GM23338 (cell line): ENCODE measurements at places on chromosomes 2 and 18. TPM values are rescaled to one million over a fixed set of nuclear protein-coding genes. Genes with fewer than 3 reads are reported as not detected.
A peak's percentile ranks its signal among the peaks of the same experiment; 100 is the strongest.

GRCh38 chr2:158921599-158922408 is 46.6 kb upstream of the TANC1 start:
- no peak for DNase-seq

DNA sequence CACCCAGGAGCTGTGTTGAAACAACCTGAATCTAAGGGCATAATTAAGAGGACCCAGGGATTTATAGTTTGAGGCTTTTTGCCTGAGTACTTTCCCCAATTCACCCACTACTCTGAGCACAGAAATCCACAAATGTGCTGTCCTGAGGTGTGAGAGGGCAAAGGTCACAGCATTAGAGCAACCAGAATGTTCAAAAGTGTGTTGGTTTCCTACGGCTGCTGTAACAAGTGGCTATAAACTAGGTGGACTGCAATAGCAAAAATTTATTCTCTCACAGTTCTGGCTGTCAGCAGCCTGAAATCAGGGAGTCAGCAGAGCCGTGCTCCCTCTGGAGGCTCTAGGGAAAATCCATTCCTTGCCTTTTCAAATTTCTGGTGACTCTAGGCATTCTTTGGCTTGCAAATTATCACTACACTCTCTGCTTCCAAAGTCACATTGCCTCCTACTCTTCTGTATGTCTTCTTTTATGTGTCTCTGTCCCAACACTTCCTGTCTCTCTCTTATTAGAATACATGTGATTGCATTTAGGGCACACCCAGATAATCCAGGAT is 91.4 kb upstream of the TACR1 start:
- DNase-seq = peak; percentile 58

The ALK gene
- 0.16 and 0.35 TPM in 2 replicates for total RNA-seq

GRCh38 chr18:59788791-59789106 is 91.5 kb upstream of the CCBE1 start:
- no peak for DNase-seq

The CAPG gene
- total RNA-seq = 75.2 and 88.7 TPM in 2 replicates

The EDAR gene
- total RNA-seq = not detected in 2 replicates

The INHBB gene
- 0.16 and 0.21 TPM in 2 replicates for total RNA-seq

- DNase-seq = peak; percentile 8
Observed at GRCh38 chr2:226792155-226792881, 7.3 kb downstream of the IRS1 start.

DNA sequence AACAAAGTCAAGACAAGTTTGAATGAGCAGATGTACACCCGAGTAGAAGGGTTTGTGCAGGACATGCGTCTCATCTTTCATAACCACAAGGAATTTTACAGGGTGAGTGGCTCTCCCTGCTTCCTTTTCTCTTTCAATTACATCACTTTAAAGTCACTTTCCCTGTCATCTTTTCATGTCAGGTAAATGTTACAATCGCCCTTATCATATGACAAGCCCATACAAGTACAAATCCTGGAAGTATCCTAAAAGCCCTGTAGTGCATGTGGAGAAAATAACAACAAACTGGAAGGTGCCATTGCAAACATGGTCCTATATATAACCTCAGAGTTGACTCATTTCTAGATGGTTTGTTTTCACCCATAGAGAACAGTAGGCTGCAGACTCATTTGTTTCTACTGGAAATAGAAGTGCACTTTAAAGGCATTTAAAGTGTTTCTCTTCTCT is 126.0 kb downstream of the SP100 start:
- no peak for DNase-seq

- no peak for DNase-seq
Observed at GRCh38 chr2:85830645-85831044, 58.1 kb downstream of the ST3GAL5 start.

The TMEM214 gene
- 34.2 and 36.5 TPM in 2 replicates for total RNA-seq

DNA sequence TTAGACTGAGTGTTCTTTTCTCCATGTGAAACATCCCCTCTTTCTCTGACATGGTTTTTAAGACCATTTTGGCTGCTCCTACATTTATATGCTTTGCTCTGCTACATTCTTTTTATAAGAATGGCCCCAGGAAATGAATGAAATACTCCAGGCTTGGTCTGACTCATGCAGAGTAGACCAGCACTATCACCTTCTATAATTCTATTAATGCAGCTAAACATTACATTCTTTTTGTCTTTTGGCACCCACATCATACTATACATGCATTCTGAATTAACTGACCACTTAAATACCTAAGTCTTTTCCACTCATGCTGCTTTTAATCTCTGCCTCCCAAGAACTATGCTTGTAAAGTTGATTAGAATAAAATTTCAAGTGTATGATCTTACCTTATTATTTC is 94.1 kb downstream of the AAK1 start:
- no peak for DNase-seq

The IHH gene
- total RNA-seq = not detected in 2 replicates

- no peak for DNase-seq
Observed at GRCh38 chr2:168744844-168745243, 57.6 kb upstream of the NOSTRIN start.

The STK11IP gene
- 28.1 and 29.3 TPM in 2 replicates for total RNA-seq

The NGEF gene
- 4.2 and 5.4 TPM in 2 replicates for total RNA-seq

GRCh38 chr18:69588301-69588700 is 187.6 kb downstream of the DOK6 start:
- DNase-seq = peak; percentile 34

- no peak for DNase-seq
Observed at GRCh38 chr2:201523506-201523905, 72.0 kb downstream of the STRADB start.

DNA sequence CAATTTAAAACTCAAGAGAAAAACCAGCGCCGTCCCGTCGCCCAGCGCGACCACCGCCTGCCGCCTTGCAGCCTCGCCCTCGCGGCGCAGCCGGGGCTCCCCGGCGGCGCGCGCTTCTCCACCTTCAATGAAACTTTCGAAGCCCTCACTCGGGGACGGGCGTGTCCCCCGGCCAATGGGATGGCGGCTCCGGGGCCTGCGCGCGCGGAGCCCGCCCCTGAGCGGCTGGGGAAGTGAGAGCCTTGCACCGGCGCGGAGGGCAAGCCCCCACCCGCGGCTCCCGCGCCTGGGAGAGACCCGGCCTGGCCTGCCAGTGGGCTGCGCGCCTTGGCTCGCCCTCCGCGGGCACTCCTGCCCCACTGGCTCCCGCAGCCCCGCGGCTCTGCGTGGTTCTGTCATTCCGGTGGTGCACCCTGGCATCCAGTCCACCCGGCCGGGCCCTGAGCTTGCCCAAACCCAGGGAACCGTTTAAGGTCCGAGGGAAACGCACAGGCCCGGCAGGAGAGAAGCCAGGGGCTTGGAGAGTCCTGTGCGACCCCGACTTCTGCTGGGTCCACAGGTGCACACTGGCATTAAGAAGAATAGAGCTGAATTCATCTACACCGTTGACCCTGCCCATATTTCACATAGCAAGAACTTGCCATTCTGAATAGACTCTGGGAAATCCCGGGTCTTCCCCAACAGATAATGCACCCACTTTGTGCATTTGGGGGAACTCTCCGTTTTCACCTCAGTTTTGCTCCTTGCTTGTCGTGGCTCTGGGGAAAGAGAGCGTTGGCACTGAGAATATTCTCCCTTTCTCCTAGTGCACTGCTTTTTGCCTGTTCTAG is at the start of gene PIEZO2:
PIEZO2 (minus strand) TSS at position 129 of the 830 bp plus-strand sequence. CDS start 981 bp downstream, outside the sequence.
- peak; percentile 85 for DNase-seq

- no peak for DNase-seq
Observed at GRCh38 chr2:237857791-237858190, 1.6 kb upstream of the RAMP1 start.

The PCARE gene
- not detected in 2 replicates for total RNA-seq

The ZNF396 gene
- total RNA-seq = 0.31 and 0.85 TPM in 2 replicates

DNA sequence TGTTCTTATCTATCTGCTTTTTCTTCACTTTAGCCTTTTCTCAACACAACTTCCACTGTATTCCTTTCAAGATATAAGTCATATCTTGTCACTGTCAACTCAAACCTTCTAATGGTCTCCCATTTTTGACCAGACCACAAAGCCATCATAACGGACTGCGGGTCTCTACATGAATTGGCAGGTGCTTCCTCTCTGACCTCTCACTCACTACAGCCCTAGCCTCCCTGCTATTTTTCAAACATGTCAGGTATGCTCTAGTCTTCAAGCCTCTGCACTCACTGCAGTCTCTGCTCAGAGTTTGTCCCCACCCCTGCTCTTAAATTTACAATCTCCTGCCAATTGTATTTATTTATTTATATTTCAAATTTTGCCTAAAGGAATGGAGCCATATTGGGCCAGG is 858.1 kb downstream of the TRIB2 start:
- no peak for DNase-seq

GRCh38 chr18:11868230-11868629 is 17.0 kb downstream of the CHMP1B start:
- DNase-seq = no peak

DNA sequence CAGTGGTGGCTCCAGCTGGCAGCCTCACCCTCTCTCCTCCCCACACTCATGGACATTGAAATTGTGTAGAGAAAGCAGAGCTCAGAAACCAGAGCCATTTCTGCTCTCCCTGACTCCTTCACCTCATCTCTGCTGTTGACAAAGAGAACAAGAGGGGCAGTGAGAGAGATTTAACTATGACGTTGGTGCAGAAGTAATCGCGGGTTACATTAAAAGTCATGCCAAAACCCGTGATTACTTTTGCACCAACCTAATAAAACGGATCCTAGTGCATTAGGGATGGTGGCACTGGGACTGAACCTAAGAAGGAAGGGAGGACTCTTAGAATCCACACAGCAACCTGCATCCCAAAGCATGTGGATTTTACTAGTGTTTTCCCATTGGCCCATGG is 113.3 kb upstream of the CDC42EP3 start:
- DNase-seq = no peak

- no peak for DNase-seq
Observed at GRCh38 chr2:48397846-48398245, 132.1 kb upstream of the STON1 start.

DNA sequence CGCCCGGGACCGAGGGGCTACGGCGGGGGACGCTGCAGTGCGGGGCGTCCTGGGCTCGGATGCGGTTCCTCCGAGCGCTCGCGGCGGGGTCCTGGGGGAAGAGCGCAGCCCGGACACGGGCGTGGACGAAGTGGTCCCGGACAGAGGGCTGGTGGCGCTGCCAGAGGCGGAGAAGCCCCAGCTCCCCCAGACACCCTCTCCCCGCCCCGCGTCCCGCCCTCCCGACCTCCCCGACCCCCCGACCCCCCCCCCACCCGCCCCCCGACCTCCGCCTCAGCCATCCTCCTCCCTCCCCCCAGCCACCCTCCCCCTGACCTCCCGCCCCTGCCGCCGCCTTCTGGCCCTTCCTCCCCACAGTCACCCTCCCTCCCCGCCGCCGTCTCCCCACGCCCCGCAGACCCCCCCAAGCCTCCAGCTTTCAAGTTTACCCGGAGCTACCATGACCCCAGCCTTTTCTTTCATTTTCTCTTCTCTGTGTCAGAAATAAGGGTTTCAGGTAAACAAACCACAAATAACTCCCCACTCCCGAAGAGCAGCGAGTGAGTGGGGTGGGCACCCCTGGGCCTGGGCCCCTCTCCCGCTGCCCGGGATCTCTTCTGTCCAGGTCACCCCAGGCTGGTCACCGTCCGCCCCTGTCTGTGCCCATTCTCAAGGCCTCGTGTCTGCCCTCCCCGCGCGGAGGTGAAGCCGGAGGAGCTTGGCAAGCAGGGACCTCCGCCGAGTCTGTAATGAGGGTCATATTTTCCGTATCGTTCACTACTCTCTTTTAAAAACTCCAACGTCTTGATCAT is 5.1 kb downstream of the NFATC1 start:
- DNase-seq = no peak

The TRIM54 gene
- 3.3 and 4.5 TPM in 2 replicates for total RNA-seq

DNA sequence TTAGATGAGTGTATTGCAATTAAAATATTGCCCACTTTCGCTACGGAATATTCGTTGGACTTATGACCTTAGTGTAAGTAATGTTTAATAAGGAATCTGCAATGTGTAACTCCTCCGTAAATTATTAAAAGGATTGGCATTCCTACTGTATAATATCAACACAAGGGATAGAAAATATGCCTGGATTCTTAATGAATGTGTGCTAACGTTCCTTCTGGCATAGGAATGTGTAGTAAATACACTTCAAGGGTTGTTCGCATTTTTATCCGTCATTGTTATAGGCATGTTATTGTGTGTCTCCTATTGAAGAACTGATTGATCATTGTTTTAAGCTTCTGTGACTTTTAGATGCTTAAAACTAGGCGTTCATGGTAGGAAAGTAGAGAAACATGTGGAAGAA is 134.5 kb downstream of the NEDD4L start:
- no peak for DNase-seq

DNA sequence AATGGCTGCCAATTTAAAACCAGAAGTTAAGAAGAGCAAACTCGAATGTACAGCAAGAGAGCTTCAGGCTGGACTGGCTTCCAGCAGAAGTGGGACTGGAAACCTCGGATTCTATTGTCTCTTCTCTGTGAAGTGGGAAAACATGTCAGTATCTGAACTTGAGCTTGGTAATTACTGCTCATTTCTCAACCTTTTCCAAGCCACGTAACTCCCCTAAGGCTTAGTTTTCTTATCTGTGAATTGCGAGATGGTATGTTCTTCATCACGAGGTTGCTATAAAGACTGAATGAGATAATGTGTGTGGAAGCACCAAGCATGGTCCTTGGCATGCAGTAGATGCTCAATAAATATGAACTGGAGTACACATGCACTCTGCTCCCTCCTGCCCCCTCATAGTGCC is 259.4 kb upstream of the SPRED2 start:
- no peak for DNase-seq

The GPR35 gene
- total RNA-seq = 0.39 TPM in 1 of 2 replicates, not detected in the other
